ENCODE measurements at places on chromosomes 11 and 22.

- DNase-seq = no peak
Observed at GRCh38 chr11:112156153-112156955, 7.5 kb downstream of the IL18 start.

DNA sequence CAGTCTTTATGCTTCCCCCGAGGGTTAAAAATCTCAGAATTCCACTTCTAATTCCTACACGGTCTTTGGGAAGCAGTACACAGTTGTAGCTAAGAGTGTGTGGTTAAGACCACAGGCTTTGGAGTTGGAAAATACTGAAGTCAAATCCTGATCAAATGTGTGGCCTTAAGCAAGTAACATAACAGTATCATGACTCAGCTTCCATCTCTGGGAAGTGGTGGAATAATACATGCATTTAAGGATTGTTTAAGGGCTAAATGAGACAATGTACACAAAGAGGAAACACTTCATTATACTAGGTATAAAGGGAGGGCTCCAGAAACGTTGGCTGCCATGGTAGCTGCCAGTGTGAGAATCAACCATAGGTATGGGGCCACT, 71.5 kb downstream of the FAT3 start:
- DNase-seq = no peak

GRCh38 chr11:118343981-118344515, at the start of gene CD3G:
Gene CD3G (plus strand): TSS chr11:118344344. CDS start chr11:118344424, 80 bp downstream.
- peak; percentile 67 for DNase-seq

GRCh38 chr11:47257517-47258316, at the start of gene NR1H3:
Gene NR1H3 (plus strand): TSS chr11:47257996. CDS start chr11:47259217, 1,221 bp downstream.
- DNase-seq = no peak

GRCh38 chr11:98587884-98588283, 432.9 kb upstream of the CNTN5 start:
- no peak for DNase-seq

- DNase-seq = peak; percentile 30
Observed at GRCh38 chr11:19076744-19077589, 16.4 kb upstream of the MRGPRX2 start.

GRCh38 chr22:27995801-27996528, 76.9 kb upstream of the PITPNB start:
- DNase-seq = no peak

All from activated T-helper 1 cell treated with Interleukin-2 at 50 U/mL for 16 hours (primary cell).